Activated naive CD8-positive, alpha-beta T cell treated with anti-CD3 and anti-CD28 coated beads for 36 hours (primary cell): ENCODE measurements at places on chromosomes 7 and 10. TPM values are rescaled to one million over a fixed set of nuclear protein-coding genes. Genes with fewer than 3 reads are reported as not detected.

Gene TRIL
- not detected for total RNA-seq

Gene SDK1
- 0.49 TPM for total RNA-seq

Gene IQCE
- 6.1 TPM for total RNA-seq

Gene ADAM8
- 34.7 TPM for total RNA-seq

Gene PIK3CG
- total RNA-seq, result 28.8 TPM

Gene FHIP2A
- total RNA-seq, result 13.2 TPM

Gene KIAA1217
- 1.6 TPM for total RNA-seq

Gene ALOX5
- 0.96 TPM for total RNA-seq

Gene SNCG
- total RNA-seq, result not detected

Gene VENTX
- not detected for total RNA-seq

Gene APBB1IP
- total RNA-seq, result 68.0 TPM

Gene RRP12
- 88.4 TPM for total RNA-seq

Gene PNLIPRP1
- total RNA-seq, result not detected

Gene SLC18A3
- not detected for total RNA-seq

Gene LBX1
- total RNA-seq, result not detected

Gene GPR146
- total RNA-seq, result 2.4 TPM

Gene CPN1
- not detected for total RNA-seq

Gene GSTO1
- total RNA-seq, result 148 TPM

Gene FAM25C
- not detected for total RNA-seq

Gene NPC1L1
- total RNA-seq, result not detected

Gene OR2A12
- not detected for total RNA-seq

Gene FLNC
- total RNA-seq, result 0.12 TPM

Gene POLL
- 28.6 TPM for total RNA-seq

Gene ATP6V0A4
- total RNA-seq, result not detected

Gene AGBL3
- total RNA-seq, result 3.6 TPM

Gene PON1
- total RNA-seq, result not detected

Gene ITGA8
- not detected for total RNA-seq

Gene HGF
- not detected for total RNA-seq

Gene CBLL1
- 44.2 TPM for total RNA-seq

Gene CALML3
- not detected for total RNA-seq

Gene LIPK
- not detected for total RNA-seq

Gene YKT6
- total RNA-seq, result 75.9 TPM

Gene CALHM1
- not detected for total RNA-seq

Gene RNLS
- total RNA-seq, result 4.3 TPM

Gene ABCC2
- total RNA-seq, result 0.99 TPM

Gene VIPR2
- not detected for total RNA-seq

Gene ZNF804B
- not detected for total RNA-seq

Gene TMEM229A
- not detected for total RNA-seq

Gene SND1
- 201 TPM for total RNA-seq

Gene CDK1
- total RNA-seq, result 96.6 TPM

Gene CCDC3
- total RNA-seq, result 0.06 TPM

Gene CALN1
- total RNA-seq, result not detected

Gene EPHA1
- 2.3 TPM for total RNA-seq

Gene KIF11
- total RNA-seq, result 55.6 TPM

Gene CYP2C8
- total RNA-seq, result 0.35 TPM

Gene PRKG1
- not detected for total RNA-seq

Gene FGFBP3
- total RNA-seq, result 3.6 TPM

Gene PAPSS2
- 0.27 TPM for total RNA-seq

Gene OR6B1
- total RNA-seq, result not detected

Gene GBX1
- total RNA-seq, result not detected

Gene GNAT3
- not detected for total RNA-seq

Gene ACTR3C
- 2.8 TPM for total RNA-seq

Gene ZKSCAN5
- 8.3 TPM for total RNA-seq

Gene MRPL32
- total RNA-seq, result 90.7 TPM

Gene UBN2
- 8.8 TPM for total RNA-seq
